ENCODE measurements at places on chromosomes 12 and 14.
A peak's percentile ranks its signal among the peaks of the same experiment; 100 is the strongest.

DNA sequence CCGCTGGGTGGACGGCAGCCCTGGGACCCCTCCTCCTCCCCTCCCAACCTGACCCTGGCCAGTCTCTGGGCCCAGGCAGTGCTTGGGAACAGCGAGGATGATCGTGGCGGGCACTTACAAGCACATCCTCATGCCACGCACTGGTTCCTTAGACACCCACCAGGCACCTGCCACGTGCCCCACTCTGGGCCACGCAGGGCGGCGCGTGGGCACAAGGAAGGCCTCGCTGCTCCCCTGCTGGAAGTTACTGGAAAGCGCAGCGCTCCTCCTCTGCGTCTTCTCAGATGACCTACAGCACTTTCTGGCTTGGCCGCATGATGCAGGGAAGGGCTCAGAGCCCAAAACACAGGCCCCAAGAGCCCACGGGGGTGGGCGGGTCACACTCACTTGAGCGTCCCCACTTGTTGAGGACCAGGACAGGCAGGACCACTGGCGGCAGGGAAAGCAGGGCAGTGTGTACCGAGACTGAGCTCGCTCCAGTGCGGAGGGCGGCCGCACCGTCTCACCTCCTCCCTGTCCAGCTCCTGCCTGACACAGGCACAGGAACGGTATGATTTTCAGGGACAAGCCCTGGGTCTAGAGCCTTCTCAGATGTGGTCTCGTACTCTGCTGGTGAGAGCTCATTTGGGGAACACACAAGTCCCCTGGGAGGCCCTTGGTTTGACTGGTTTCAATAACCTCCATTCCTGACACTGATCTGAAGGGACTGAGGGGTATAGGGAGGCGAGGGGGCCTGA is 128.3 kb upstream of the EVL start:
- no peak for DNase-seq

DNA sequence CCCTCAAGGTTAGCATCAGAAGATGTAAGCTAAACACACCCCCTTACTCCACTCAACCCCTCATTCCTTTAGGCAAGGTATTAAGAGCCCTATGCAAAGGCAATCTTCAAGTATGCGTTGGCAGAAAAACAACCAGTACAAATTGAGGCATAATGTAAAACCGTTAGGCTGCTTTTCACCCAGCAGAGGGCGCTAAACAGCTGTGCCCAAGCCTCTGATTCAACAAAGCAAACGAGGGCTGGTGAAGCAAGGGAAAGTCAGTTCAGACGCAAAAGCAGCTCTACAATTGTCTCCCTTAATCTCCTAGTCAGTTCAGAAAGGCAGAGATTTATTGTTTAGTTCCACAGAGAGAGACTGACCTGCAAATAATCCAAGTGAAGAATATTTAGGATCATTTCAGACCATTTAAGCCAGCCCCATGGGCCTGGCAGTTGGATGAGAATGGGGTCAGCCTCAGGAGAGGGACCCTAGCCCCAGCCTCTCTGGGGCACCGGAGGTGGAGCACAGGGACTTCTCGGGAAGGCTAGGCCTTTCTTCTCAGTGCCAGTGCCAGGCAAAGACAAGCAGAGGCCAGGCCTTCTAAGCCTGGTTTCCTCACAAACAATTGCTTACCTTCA is 23.5 kb downstream of the DCAF5 start:
- peak; percentile 78 for DNase-seq

- DNase-seq: no peak
These were observed 45.5 kb upstream of the SELPLG start for GRCh38 chr12:108679106-108679681.

- peak; percentile 27 for DNase-seq
These were observed 94.4 kb downstream of the CRACR2A start for GRCh38 chr12:3658327-3659163.

DNA sequence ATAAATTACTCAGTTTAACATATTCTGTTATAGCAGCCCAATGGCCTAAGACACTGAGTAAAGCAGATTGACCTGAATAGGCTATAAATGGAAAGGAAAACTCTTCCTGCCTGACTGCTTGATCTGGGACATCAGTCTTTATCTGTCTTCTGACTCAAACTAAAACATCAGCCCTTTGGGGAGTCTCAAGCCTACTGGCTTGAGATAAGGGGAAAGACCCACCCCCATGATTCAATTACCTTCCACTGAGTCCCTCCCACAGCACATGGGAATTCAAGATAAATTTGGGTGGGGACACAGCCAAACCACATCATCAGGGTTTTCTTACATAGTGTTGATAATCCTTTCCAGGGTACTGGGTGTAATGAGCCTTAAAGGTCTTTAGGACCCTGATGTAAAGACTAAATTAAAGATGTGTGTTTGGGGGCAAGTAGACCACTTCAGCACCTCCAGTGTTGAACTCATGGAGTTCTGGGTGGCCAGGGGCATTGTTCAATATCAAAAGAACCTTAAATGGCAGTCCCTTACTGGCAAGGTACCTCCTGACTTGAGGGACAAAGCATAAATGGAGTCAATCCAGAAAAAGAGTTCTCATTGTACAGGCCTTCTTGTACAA is 67.8 kb downstream of the TSHR start:
- no peak for DNase-seq

Measured in LHCN-M2 (cell line).